ENCODE measurements at places on chromosomes 12 and 14. TPM values are rescaled to one million over a fixed set of nuclear protein-coding genes. Genes with fewer than 3 reads are reported as not detected.

GRCh38 chr12:29224572-29224971 lies 75.5 kb downstream of the FAR2 start:
- H3K36me3 ChIP-seq: no peaks in the 10 kb centered on the region
- no peak overlapping the region for H3K27ac ChIP-seq
- H3K4me3 ChIP-seq: no peak overlapping the region

- no peaks in the 10 kb centered on the region for H3K27me3 ChIP-seq
- no peak overlapping the region for H3K4me3 ChIP-seq
These were observed 37.2 kb downstream of the RDH12 start for GRCh38 chr14:67738740-67739504.

GRCh38 chr12:18967814-18968213 lies 161.7 kb upstream of the PLEKHA5 start:
- no peak overlapping the region for H3K27ac ChIP-seq
- no peaks in the 10 kb centered on the region for H3K4me1 ChIP-seq
- no peak overlapping the region for H3K4me3 ChIP-seq
- no peak for DNase-seq
- no peaks in the 10 kb centered on the region for H3K36me3 ChIP-seq
- no peaks in the 10 kb centered on the region for H3K27me3 ChIP-seq

- H3K27ac ChIP-seq: no peak overlapping the region
- no peak overlapping the region for H3K4me3 ChIP-seq
- DNase-seq: peak; percentile 46
- H3K27me3 ChIP-seq: peaks cover 10% of the 10 kb centered on the region
- no peaks in the 10 kb centered on the region for H3K36me3 ChIP-seq
These were observed 8.5 kb upstream of the PTPRB start for GRCh38 chr12:70645494-70646317.

DNA sequence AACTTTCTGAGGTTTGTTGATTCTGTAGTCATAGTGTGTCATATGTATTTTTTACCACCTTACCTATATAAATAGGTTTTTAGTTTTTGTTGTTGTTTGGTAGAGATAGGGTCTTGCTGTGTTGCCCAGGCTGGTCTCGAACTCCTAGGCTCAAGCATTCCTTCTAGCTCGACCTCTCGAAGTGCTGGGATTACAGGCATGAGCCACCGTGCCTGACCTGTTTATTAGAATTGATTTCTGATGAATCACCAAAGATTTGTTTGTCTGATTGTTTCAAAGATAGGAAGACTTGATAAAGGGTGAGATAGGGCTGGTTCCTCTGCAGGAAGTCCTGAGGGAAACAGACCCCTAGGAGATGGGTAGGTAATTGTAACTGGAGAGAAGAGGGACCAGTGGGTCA lies 481.6 kb downstream of the PCNX1 start:
- H3K4me3 ChIP-seq: no peak overlapping the region
- DNase-seq: no peak
- no peak overlapping the region for H3K27ac ChIP-seq
- H3K4me1 ChIP-seq: peaks cover 21% of the 10 kb centered on the region
- H3K27me3 ChIP-seq: no peaks in the 10 kb centered on the region

- H3K4me3 ChIP-seq: no peak overlapping the region
- DNase-seq: no peak
- H3K36me3 ChIP-seq: no peaks in the 10 kb centered on the region
These were observed 2.5 kb upstream of the PAPLN start for GRCh38 chr14:73234586-73235394.

DNA sequence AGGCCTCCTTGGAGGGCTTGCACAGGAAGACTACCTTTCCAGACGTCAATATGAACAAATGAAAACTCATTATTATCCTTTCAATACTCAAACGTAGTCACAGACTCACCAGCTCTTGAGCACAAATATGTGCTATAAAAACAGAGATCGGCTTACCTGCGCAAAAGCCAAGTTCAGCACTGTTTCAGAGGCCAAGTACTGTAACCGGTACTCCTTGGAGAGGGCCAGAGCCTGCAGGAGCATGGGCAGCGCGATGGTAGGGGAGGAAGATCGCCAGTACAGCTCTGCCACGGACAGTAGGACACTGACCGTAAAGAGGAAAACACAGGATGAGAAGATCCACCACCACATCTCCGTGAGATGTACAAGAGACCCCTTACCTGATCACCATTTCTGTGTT lies 21.6 kb upstream of the CAMKK2 start:
- H3K4me1 ChIP-seq: peaks cover 14% of the 10 kb centered on the region
- no peak for DNase-seq
- H3K27ac ChIP-seq: no peak overlapping the region
- H3K4me3 ChIP-seq: no peak overlapping the region

DNA sequence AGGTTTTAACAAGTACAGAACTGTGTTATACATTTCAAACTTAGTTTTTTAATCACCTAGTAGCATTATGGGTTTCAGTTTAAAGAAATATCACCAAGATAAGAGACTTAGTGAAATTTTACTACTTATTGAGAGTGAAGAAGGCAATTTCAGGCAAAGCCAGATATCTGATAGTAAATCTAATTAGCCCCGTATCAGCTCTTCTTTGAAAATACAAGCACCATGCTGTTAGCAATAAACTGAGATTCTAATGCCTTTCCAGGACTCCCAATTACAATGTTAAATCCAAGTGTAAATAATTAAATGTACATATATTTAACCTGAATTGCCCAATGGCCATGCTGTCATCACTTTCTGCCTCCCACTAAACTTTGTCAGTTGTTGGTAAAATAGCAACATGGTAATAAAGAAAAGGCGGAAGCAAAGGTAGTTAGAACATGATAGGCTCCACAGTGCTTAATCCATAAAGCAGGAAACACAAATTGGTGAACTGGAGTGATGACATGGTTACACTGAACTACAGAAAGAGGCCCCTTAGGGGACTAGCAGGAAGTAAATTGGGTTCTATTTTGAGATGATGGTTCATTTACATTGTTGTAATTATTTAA lies 646.1 kb downstream of the C12orf50 start:
- no peaks in the 10 kb centered on the region for H3K27me3 ChIP-seq
- H3K36me3 ChIP-seq: no peaks in the 10 kb centered on the region
- H3K4me1 ChIP-seq: no peaks in the 10 kb centered on the region
- DNase-seq: no peak

DNA sequence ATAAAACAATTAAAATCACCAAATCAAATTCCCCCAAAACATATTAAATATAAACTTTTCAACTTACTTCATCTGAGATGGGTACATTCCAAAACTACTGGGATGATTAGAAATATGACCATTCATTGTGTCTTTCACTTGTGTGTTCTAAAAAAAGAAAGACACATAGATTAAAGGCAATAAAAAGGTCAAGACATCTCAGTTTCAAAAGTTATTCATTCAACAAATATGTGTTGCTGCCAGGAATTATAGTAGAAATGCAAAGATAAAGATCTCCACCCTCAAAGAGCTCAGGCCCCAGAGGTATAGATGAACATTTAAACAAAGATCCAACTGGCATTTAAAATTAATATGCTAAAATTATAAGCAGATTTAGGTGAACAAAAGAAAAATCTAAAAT lies 106.4 kb downstream of the EPS8 start:
- H3K27me3 ChIP-seq: peaks cover 4% of the 10 kb centered on the region
- no peaks in the 10 kb centered on the region for H3K36me3 ChIP-seq
- H3K4me1 ChIP-seq: no peaks in the 10 kb centered on the region
- no peak for DNase-seq
- H3K4me3 ChIP-seq: no peak overlapping the region
- H3K27ac ChIP-seq: no peak overlapping the region

- no peak overlapping the region for H3K4me3 ChIP-seq
- no peak overlapping the region for H3K27ac ChIP-seq
- peaks cover 6% of the 10 kb centered on the region for H3K36me3 ChIP-seq
- H3K27me3 ChIP-seq: peaks cover 19% of the 10 kb centered on the region
- DNase-seq: no peak
These were observed 6.7 kb upstream of the ALDH2 start for GRCh38 chr12:111759991-111760390.

DNA sequence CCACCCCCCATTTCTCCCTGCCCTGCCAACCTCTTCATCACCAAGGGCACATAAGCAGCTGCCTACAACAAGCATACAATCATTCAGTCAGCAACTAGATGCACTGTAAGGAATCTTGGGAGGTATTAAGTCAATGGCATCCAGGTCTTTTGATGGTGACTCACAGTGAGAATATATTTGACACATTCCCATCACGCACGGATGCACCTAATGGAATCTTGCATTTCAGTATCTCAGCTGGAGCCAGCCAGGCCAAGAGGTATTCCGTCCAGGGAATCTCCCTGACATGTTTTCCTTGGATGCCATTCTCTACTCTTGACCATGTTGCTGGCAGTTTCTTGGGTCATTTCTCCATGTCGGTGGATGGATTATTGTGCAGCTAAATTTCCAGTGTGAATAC lies 73.9 kb upstream of the CAPRIN2 start:
- H3K4me3 ChIP-seq: no peak overlapping the region
- no peak overlapping the region for H3K27ac ChIP-seq
- DNase-seq: no peak
- H3K27me3 ChIP-seq: peaks cover 26% of the 10 kb centered on the region
- H3K36me3 ChIP-seq: no peaks in the 10 kb centered on the region

The OR4E2 gene
- not detected for total RNA-seq

The BIN2 gene
- 39.9 TPM for total RNA-seq

The NUP107 gene
- 142 TPM for total RNA-seq

The TRPV4 gene
- total RNA-seq: not detected

The MGP gene
- total RNA-seq: not detected

The PRIMA1 gene
- not detected for total RNA-seq

The WNT1 gene
- total RNA-seq: not detected

The MYO1H gene
- not detected for total RNA-seq

All from activated CD4-positive, alpha-beta T cell treated with anti-CD3 and anti-CD28 coated beads for 36 hours (primary cell).